ENCODE measurements at places on chromosomes 2 and 18.

DNA sequence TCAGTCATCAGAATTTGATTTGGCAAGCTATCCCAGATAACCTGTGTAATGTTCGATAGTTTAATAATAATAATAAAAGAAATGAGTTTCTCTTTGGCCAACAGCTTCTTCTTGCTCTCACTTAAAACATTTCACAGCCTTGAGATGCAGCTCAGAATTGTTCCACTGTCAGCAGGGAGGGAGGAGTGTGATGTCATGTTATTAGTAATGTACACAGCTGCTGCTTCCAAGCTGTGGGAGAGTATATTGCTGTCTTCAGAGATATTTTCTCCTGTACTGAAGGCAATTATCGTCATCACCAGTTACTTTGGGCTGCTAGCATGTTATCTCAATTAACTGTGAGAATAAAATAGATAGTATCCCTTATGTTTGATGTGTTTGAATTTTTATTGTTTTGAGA lies 146.9 kb upstream of the MAP3K20 start:
- DNase-seq, result no peak

GRCh38 chr2:197298609-197299008 lies 12.0 kb downstream of the ANKRD44 start:
- DNase-seq, result no peak

DNA sequence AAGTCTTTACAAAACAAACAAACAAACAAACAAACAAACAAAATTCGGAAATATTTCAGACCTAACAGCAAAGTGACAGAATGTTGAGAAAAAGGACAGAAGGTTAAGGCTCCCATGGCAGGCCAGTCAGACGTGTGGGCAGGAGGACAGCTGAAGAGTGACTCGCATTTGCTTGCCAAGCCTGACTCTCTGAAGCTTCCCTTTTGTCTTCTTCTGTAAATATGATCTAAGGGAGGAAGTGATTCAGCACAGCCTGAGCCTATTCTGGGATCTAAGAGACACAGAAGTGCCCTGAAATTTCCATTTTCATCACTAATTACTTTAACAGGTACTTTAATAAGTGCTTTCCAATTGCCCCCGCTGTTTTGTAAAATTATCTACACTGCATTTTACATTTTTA lies 134.0 kb upstream of the LYPD1 start:
- DNase-seq, result no peak

- DNase-seq, result no peak
Measured at GRCh38 chr2:234950730-234951663, 820 bp upstream of the SH3BP4 start.

DNA sequence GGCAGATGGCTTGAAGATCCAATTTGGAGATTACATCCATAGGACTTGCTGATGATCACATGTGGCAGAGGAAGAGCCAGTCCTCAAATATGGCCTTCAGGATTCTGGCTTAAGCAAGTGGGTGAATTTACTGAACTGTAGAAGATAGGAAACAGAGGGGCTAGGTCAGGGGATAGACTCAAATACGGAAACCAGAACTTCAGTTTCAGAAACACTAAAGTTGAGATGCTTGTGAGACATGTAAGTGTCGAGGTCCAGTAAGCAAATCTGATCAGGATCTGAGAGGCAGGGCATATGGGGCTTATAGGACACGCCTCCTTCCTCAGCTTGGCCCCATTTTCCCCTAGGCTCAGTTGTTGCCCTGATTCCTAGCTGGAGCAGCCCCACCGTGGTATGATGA lies 107.7 kb downstream of the LBH start:
- DNase-seq, result no peak

- peak; percentile 72 for DNase-seq
Measured at GRCh38 chr2:152594022-152594766, 123.1 kb downstream of the PRPF40A start.

DNA sequence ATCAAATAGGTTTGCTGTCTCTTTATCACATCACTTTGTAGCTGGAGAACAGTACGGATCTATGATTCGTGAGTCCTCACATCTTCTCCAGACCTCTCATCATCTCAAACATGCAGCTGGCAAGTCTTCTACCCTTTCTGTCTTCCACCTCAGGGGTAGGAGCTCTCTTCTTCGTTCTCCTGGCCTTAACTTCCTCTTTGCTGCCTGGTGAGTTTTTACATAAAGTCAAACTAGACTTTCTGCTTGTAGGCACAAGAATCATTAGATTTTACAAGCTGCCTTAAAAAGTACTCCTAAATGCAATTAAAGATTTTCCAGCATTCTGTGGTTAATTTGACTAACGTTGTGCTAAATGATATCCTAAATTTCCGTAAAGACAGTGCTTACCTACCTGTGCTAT lies 43.7 kb upstream of the TANK start:
- DNase-seq, result no peak

- no peak for DNase-seq
Measured at GRCh38 chr18:75208155-75208835, 644 bp downstream of the PTGR3 start.

DNA sequence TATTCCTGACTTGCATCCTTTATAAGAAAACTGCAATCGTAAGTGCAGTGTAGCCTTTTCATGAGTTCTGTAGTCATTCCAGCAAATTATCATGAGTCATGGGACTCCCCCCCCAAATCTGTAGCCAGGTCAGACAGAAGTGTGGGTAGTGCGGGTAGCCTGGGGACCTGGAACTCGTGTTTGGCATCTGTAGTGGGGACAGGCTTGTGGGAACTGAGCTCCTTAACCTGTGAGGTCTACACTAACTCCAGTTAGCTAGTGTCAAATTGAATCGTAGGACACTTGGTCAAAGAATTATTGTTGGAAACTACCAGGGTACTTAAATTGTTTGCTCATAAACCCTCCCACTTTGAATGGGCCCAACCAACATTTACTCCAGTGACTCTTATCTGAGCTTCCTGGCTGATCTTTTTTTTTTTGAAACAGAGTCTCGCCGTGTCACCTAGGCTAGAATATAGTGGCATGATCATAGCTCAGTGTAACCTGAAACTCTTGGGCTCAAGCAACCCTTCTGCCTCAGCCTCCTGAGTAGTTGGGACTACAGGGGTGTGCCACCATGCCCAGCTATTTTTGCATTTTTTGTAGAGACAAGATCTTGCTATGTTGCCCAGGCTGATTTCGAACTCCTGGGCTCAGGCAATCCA lies 12.4 kb downstream of the PFN4 start:
- DNase-seq, result no peak

DNA sequence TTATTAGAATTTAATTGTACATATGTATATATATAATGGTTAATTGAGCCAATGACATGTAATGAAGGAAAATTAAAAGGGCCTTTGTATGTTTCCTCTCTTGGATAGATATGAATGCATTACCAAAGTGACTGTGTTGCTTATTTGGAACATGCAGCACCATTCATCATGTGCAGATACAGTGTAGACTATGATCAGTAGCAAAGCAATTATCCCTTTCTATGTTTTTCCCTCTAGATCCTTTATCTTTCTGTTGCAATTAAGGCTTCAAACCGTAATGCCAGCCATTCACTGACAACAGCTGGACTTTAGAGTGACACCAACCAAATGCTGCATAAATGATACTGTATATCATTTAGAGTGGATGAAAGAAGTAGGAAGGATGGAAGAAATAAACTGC lies 565.2 kb downstream of the NRXN1 start:
- DNase-seq, result no peak

DNA sequence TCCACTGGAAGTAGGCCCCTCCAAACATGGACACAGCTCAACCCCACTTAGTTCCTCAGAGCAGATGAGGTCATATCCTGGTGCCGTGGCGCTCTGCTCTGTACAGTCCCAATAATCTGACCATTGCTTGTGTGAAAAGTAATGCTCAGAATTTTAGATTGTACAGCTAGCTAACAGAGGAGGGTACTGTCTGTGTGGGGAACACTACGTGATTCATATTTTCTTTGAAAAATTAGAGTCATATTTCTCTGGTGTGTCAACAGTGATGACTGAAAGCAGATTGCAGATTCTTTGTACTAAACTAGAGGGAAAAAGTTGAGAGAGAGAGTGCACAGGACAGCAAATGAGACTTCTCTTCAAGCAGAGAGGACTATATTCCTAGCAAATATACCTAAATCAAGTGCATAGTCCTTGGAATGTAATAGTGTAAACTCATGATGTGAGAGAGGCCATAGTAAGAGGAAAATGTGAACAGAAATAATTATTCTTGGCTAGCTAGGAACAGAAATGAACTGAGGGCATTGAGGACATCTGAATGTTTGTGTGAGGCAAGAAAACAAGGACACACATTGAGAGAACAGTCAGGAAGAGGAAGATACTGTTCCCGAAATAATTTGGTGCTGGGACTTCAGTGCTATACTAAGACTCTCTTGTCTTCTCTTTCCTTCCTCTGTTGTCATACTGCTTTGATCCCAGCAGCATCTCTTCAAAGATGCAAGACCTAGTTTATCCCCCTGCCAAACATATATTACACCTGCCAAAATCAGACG lies 157.0 kb upstream of the RND3 start:
- no peak for DNase-seq

- DNase-seq, result peak; percentile 49
Measured at GRCh38 chr18:51196811-51197660, 445 bp downstream of the MEX3C start.

DNA sequence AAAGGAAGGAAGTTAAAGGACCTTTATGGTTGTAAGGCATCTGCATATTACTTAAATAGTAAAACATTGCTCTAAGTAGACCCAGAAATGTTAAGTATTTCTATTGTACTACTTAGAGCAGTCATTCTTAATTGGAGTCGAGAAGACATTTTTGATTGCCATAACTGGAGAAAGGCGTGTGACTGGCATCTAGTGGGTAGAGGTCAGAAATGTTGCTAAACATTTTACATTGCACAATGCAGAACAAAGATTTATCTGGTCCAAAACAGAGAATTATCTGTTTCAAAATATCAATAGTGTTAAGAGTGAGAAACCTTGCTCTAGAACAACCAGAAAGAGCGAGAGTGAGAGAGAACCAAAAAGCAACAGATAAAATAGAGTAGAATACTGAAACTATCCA lies 23.3 kb upstream of the ROCK1 start:
- DNase-seq, result peak; percentile 42

- no peak for DNase-seq
Measured at GRCh38 chr2:101698014-101698843, 722 bp downstream of the MAP4K4 start.

DNA sequence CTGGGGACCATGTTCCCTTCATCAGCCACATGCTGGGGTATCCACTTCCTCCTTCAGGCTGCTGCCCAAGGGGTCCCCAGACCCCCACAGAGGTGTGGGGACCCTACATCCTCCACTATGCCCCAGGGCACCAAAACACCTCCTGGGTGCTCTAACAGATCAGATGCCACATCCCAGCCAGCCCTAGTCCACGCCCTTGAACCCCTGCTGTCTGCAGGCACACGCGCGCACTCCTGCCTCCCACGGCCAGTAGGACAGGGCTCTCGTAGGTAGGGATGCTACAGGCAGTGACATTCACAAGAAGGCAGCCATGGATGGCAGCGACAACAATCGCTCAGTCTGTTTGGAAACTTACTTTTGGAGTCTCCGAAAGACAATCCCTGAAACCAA lies 3.0 kb upstream of the GPC1 start:
- no peak for DNase-seq

GRCh38 chr2:194382221-194382620 lies 1274.8 kb upstream of the SLC39A10 start:
- no peak for DNase-seq

- DNase-seq, result no peak
Measured at GRCh38 chr2:215841175-215841816, 172.1 kb downstream of the MREG start.

DNA sequence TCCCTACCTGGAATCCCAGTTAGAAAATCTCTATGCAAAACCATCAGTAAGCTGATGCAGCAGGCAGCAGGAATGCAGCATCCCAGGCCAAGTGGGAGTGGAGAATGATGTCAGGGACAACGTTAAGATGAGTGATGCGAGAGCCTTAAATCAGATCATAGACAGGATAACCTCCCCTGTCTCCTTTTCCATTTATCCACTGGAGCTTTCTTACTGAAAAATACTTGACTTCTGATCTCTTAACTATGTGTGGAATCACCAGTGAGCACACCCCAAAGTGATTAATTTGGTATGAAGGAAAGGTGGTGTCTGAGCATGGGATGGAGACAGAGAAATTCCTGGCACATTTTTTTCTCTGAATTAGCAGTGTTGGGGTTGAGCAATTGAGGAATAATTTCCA lies 98.0 kb downstream of the RND3 start:
- DNase-seq, result no peak
